Activated effector memory CD4-positive, alpha-beta T cell treated with Interleukin-2 at 50 U/mL for 16 hours (primary cell): ENCODE measurements at places on chromosomes 5 and 9.

- no peak for DNase-seq
These were observed 76.8 kb downstream of the ZDHHC21 start for GRCh38 chr9:14616188-14616982.

- no peak for DNase-seq
These were observed 138.5 kb upstream of the S1PR3 start for GRCh38 chr9:88852794-88853193.

DNA sequence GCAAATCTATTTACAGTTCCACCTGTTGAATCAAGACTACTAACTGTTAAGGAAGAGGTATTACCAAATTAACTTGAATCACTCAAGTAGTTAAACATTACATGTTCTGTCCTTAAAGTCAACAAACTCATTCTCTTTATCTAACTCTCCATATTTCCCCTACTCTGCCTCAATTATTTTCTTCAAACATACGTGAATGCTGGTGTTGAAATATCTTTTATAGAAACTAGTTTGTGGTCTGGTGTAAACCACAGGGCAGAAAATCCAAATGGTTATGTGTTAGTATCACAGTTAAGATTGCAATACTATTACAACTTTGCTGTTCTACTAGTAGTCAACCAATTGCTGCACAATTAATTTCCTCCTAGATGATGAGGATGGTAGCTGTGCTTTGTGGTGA is 603.5 kb downstream of the KCTD16 start:
- no peak for DNase-seq

DNA sequence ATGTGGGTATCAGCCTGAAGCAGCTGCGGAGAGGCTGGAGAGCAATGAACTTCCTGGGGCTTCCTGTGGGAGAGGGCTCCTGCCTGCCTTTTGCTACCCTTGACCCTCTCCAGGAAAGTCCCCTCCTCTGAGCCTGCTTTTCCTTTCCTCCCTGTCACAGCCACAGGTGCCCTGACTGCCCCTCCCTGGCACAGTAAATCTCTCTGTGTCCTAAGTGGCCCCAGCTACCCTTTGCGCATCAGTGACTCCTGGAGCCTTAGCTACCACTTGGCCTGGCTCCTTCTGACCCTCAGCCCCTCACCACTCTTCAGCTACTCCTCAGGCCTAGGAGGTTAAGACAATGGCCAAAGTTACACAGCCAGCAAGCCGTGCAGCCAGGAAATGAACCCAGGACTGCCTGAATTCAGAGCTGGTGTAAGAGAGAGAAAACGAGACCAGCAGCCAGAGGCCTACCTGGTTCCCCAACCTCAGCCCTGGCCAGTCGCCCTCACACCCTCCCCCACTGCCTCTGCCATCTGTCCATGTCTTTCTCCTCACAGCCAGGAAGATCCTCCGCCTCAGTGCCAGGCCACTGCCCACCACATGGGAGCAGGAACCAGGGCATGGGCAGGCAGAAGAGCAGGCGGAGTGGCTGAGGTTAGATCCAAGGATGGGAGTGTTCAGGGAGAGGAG is 18.6 kb downstream of the CNTFR start:
- DNase-seq = no peak

GRCh38 chr9:86828631-86829030 is 118.7 kb downstream of the GAS1 start:
- no peak for DNase-seq

- DNase-seq = no peak
These were observed 144.4 kb upstream of the NR4A3 start for GRCh38 chr9:99677281-99677680.

DNA sequence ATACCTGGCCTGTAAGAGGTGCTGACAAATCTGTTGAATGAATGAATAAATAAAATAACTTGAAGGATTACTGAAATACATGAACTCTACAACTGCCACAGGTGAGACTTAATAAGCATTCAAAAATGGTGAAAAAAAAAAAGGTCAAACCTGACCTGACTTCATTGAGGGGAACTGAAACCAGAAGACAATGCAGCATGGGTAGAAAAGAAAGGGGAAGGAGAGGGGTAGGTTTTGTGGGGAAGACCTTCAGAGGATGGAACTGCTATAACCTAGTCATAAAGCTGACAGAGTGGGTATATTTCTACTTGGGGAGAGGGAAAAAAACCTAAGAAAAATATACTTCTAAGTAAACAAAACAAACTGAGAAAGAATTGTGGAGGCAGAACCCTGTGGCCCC is 56.6 kb downstream of the RASEF start:
- no peak for DNase-seq

DNA sequence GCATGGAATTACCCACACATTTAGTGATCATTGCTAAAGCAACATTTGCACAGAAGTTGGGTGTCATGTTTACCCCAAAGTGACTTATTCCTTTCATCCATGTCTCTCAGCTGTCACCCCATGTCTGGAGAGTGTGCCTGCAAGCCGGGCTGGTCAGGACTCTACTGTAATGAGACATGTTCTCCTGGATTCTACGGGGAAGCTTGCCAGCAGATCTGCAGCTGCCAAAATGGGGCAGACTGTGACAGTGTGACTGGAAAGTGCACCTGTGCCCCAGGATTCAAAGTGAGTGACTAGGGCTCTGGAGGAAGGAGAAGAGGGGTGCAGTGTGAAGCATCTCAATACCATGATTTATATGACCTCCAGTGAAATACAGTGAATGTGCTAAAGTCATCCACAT is 99.9 kb upstream of the PRRC1 start:
- DNase-seq = no peak

- DNase-seq = no peak
These were observed 387.1 kb upstream of the PAPPA start for GRCh38 chr9:115766370-115766955.

DNA sequence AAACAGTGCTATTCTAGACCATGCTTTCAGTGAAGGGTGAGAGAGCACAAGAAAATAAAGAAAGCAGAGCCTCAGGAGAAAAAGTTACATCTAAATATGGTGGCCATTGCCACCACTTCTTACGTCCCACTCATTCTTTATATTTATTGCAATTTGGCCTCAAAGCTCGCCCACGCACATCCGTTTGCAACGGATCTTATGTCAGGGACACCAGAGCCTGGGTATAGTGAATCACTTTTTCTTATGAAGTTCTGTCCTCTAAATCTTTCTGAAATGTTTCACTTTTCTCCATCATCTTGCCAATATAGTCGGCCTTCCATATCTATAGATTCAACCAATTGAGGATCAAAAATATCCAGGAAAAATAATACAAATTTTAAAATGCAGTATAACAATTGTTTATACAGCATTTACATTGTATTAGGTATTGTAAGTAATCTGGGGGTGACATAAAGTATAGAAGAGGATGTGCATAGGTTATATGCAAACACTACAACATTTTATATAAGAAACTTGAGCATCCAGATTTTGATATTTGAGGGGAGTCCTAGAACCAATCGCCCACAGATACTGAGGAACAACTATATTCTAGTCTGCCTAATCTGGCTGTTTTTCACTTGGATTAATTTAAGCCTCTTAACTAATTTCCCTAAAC is 35.2 kb downstream of the GOLPH3 start:
- no peak for DNase-seq

GRCh38 chr5:11397549-11397948 is 506.7 kb downstream of the CTNND2 start:
- no peak for DNase-seq
